ENCODE measurements at places on chromosomes 2 and 18.

- DNase-seq = peak; percentile 69
- no peak overlapping the region for H3K27ac ChIP-seq
- H3K36me3 ChIP-seq = no peaks in the 10 kb centered on the region
Measured at GRCh38 chr2:7835693-7836680, 845.9 kb upstream of the ID2 start.

GRCh38 chr2:121689356-121689755 lies 40.1 kb upstream of the CLASP1 start:
- H3K36me3 ChIP-seq = no peaks in the 10 kb centered on the region
- no peak overlapping the region for H3K27ac ChIP-seq
- no peak overlapping the region for H3K4me3 ChIP-seq
- DNase-seq = no peak
- no peaks in the 10 kb centered on the region for H3K27me3 ChIP-seq

DNA sequence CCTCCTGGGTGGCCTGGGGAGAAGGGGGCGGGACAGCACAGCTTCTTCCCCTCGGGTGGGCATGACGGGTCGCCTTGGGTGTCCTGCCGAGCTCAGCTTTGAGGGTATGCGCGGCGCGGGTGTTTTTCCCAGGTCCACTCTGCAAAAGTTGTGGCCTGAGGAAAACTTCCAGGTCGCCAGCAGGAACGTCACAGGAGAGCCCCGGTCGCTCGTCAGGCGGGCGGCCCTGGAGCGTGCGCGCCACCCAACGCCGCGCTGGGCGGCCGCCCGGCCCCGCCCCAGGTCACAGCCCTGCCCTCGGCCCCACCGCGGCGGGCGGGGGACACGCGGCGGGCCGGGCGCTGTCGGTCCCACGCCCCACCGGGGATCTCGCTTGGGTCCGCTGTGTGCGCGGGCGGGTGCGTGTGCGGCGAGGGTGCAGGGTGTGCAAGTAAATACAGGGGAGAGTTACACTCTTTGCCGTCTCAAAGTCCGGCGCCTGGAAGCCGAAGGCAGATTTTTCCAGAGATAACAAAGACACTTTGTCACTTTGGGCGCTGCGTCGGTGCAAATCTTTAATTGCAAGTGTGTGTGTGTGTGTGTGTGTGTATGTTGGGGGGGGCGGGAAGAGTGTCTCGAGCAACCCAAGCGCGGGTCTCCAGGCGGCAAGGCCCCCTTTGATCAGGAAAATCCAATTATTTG lies 616 bp upstream of the SP5 start:
- H3K27ac ChIP-seq = no peak overlapping the region
- H3K36me3 ChIP-seq = no peaks in the 10 kb centered on the region
- H3K4me1 ChIP-seq = no peaks in the 10 kb centered on the region
- DNase-seq = peak; percentile 87
- peak overlapping the region; percentile 62 for H3K4me3 ChIP-seq
- peaks cover 92% of the 10 kb centered on the region for H3K27me3 ChIP-seq

- H3K4me1 ChIP-seq = peaks cover 50% of the 10 kb centered on the region
- no peaks in the 10 kb centered on the region for H3K27me3 ChIP-seq
- H3K4me3 ChIP-seq = no peak overlapping the region
- no peaks in the 10 kb centered on the region for H3K36me3 ChIP-seq
- H3K27ac ChIP-seq = peak overlapping the region; percentile 86
Measured at GRCh38 chr18:6624271-6624660, 105.2 kb upstream of the ARHGAP28 start.

GRCh38 chr2:199258291-199258690 lies 199.4 kb downstream of the SATB2 start:
- H3K27me3 ChIP-seq = no peaks in the 10 kb centered on the region
- no peak overlapping the region for H3K4me3 ChIP-seq
- H3K36me3 ChIP-seq = no peaks in the 10 kb centered on the region
- peaks cover 6% of the 10 kb centered on the region for H3K4me1 ChIP-seq

DNA sequence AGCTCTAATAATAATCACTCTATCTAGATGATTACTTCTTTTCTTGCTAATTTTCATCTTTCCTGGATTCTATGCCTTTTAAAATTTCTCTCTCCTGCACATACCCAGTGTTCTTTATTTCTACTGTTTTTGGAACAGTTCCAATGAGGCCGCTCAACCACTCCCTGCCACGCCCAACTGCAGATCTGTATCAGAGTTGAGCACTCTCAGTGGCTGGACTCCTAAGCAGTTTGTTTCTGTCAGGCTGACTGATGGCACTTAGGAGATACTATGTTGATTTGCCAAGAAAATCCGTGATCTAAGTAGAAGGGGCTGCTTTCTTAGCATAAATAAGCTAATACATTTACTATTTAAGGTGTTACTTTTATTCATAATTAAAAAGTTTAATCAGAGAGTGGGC lies 192.8 kb downstream of the ARHGAP15 start:
- no peak overlapping the region for H3K4me3 ChIP-seq
- H3K36me3 ChIP-seq = no peaks in the 10 kb centered on the region
- DNase-seq = no peak
- no peaks in the 10 kb centered on the region for H3K27me3 ChIP-seq
